ENCODE measurements at places on chromosomes 12 and 14.

DNA sequence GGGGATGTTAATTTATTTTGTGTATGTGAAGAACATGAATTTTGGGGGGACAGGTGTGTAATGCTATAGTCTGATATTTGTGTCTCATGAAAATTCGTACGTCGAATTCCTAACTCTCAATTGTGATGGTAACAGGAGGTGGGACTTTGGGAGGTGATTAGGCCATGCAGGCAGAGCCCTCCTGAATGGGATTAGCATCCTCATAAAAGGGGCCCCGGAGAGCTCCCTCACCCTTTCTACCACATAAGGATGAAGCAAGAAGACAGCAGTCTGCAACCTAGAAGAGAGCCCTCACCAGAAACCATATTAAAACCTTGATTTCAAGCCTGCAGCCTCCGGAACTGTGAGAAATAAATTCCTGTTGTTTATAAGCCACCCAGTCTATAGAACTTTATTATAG is 165.4 kb downstream of the MDGA2 start:
- no peak for DNase-seq

- DNase-seq = no peak
Measured at GRCh38 chr12:68768431-68768939, 22.5 kb downstream of the SLC35E3 start.

GRCh38 chr12:47237751-47238211 is 158.0 kb upstream of the AMIGO2 start:
- peak; percentile 5 for DNase-seq

- no peak for DNase-seq
Measured at GRCh38 chr12:84702001-84702400, 210.6 kb downstream of the SLC6A15 start.

DNA sequence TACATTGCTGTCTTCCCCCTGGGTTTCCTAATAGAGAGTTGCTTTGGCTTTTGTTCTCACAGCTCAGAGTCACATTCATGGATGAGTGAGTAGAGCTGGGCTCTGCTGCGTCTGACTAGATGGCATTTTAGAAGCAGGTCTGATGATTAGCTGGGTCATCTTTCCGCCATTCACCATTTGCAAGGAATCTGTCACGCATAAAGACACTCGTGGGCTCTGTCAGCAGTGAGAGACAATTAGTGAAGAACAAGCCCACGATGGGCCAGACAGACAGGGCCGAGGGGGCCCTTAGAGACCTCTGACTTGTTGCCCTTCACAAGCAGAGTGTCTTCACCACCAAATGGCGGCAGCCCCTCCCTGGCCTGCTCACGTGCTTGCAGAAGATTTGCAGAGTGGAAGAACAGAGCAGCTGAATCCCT is 175.0 kb downstream of the CRADD start:
- no peak for DNase-seq

DNA sequence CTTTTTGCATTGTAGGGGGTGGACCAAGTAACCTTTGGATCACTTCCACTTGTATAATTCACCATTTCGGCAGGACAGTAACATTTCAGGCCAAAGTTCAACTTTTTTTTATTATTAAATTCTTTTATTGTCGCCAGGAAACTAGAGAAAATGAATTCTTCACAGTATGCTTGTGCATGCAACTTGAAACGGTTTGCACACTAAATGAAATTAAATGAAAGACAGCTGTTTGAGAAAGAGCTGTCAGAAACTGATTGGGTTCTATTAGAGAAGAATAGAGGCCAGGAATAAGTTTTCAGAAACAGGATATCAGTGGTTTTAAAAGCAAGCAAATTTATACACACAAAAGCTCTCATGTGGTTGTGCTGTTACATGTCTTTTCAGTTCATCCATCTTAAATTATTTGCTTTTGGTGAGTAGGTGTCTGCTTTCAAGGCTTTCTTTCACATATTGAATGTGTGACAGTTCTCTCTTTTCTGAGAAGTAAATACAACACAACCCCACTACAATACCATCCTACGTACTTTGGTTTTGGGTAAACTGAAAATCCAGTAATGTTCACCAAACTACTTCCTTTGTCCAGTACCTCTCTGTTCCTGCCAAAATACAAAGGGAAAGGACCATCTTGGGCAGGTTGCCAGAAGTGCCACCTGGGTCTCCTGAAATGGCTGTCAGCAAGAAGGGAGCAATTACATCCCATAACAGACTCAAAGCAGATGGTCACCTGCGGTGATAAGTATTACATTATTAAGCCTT is 291.7 kb downstream of the RAD51B start:
- no peak for DNase-seq

- DNase-seq = peak; percentile 1
Measured at GRCh38 chr12:70722584-70723343, 85.5 kb upstream of the PTPRB start.

DNA sequence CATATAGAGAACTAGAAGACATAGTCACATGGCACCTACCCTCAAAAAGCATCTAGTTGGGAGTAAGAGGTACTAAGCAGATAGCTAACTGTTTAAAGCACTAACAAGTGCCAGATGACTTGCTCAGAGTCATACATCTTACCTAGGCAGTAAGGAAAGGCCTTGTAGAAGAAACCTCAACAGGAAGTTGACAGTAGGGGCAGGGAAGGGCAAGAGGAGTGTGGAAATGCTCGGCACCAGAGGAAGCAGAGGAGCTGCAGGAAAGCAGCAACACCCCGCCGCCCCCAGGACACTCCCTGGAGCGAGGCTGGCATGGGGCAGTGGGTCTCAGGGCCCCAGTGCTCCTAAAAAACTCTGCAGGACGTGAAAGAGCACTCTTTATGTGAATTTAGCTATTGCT is 92.9 kb downstream of the PPP2R5C start:
- no peak for DNase-seq

- DNase-seq = no peak
Measured at GRCh38 chr14:99961826-99962518, 103.2 kb upstream of the EVL start.

DNA sequence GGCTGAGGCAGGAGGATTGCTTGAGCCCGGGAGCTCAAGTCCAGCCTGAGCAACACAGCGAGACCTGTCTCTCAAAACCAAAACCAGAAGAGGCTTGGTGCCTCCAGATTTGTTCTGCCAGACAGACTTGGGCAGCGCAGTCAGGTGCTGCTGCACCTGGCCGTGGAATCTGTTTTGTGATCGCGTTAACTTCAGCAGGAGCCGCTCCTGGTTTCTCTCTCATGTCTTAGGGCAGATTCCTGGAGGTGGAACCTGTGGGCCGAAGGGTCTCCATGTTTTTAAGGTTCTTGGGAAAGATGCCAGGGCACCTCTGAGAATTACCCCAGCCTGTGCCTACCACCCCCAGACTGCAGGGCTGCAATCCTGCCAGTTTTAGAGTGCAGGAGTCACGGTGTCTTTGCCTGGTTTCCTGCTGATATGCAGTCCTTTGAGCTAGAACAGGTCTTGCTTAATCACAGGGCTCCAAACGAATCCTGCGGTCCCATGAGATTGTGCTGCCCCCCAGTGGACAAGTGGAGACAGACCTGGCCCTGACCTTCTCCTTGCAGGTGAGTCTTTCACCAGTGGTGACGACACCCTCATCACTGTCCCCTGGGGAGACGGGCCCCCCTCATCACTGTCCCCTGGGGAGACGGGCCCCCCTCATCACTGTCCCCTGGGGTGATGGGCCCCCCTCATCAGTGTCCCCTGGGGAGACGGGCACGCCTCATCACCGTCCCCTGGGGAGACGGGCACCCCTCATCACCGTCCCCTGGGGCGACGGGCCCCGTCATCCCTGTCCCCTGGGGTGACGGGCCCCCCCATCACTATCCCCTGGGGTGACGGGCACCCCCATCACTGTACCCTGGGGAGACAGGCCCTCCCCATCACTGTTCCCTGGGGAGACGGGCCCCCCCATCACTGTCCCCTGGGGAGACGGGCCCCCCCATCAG is 37.6 kb downstream of the PACS2 start:
- DNase-seq = peak; percentile 74

DNA sequence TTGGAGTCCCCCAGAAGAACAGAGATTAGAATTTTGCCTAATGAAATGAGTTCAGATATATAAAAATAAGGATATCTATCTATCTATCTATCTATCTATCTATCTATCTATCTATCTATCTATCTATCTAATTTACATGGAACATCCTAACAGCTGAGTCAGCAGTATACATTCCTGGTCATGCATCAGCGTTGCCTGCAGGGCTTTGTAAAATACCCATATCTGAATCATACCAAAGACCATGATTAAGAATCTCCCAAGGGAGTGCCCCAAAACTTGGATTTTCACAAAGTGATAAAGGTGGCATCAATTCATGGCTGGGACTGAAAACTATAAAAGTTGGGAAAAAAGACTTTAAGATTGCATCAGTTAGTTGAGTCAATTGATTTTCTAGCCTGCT is 32.7 kb upstream of the SYT10 start:
- no peak for DNase-seq

DNA sequence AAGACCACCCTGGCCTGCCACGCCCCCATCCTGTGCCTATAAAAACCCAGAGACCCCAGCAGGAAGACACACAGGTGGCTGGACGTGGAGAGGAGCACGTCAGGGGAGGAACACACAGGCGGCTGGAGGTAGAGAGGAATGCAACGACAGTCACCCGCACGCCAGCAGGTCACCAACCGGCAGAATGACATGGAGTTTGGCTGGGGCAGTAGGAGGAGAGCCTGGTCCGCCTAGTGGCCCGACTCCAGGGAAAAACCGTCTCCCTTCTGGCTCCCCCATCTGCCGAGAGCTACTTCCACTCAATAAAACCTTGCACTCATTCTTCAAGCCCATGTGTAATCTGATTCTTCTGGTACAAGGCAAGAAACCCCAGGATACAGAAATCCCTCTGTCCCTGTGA is 62.7 kb upstream of the KCNH3 start:
- no peak for DNase-seq

DNA sequence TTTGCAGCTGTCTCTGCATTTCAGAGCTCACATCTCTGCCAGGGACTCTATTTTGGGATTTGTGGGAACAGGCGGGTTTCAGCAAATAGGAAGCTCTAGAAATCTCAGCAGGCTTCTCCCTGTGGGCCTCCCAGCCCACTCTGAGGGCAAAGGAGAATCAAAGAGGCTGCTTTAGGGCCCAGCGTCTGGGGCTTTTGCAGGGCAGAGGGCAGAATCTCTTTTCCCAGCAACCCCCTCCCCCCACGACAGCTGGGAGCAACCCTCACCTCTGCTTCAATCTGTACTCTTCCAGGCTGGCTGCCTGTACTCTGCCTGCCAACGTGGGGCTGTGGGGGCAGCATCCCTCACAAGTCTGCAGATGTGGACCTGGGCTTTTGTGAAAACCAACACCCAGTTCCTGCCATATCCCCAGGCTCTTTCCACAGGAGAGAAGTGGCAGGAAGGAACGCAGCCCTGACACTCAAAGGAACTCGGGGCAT is 529.6 kb upstream of the TBX3 start:
- DNase-seq = no peak

GRCh38 chr12:31479516-31480210 is 111.3 kb downstream of the DENND5B start:
- no peak for DNase-seq

DNA sequence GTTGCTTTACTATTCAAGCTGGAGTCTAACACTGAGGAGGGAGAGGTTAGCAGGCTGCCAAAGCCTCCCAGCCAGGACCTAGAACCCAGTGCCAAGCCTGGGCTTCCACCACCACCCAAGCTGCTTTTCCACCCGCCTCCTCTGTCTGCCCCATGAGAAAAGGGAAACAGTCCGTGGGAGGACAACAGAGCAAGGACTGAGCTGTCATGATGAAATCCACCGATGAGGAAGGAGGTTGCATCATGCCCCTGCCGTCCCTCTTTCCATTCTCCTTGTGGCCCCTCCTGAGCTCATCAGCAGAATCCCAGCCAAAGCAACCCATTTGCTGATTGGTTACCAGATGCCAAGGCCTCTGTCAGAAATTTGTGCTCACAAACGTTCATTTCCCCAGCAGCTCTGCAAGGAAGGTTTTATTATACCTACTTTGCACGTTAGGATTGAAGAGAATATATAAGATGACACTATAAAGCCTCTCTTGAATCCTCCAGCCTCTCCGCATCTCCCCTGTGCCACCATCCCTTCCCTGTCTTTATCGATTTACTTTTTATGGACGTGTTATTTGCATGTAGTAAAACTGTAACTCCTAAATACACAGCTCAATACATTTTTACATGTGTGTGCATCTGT is 6.3 kb upstream of the SERPINA1 start:
- no peak for DNase-seq

- DNase-seq = no peak
Measured at GRCh38 chr14:86915406-86915805, 1077.6 kb downstream of the GALC start.

- no peak for DNase-seq
Measured at GRCh38 chr14:73780391-73780790, 66.2 kb upstream of the PNMA1 start.

- no peak for DNase-seq
Measured at GRCh38 chr12:109779382-109779781, 53.8 kb downstream of the TRPV4 start.

GRCh38 chr12:70040141-70040540 is 203.1 kb upstream of the CNOT2 start:
- no peak for DNase-seq

GRCh38 chr14:73768107-73768506 is 53.9 kb upstream of the PNMA1 start:
- no peak for DNase-seq

DNA sequence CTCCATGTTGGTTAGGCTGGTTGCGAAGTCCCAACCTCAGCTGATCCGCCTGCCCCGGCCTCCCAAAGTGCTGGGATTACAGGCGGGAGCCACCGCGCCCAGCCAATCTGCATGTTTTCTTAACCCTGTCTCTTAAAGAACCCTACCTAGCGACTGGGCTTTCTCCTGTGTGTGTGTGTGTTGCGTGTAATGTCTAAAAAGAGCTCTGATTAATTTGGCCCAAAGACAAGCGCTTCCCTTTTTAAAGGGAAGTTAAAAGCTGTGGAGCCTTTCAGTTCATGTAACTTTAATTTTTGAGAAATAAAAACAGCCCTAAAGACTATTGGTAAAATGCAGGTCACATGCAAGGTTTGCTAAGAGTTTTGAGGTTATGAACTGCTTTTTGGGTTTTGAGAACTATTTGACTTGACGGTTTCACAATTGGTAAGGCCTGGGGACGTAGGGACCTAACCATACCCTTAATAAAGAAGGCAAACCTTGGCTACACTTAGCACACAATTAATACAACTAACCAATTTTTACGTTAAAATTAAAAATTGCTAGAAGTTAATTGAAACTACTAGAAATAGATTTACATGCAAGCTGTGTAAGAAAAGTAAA is 103.2 kb downstream of the KCNMB4 start:
- no peak for DNase-seq

GRCh38 chr12:27502021-27502435 is 22.0 kb upstream of the PPFIBP1 start:
- DNase-seq = no peak

DNA sequence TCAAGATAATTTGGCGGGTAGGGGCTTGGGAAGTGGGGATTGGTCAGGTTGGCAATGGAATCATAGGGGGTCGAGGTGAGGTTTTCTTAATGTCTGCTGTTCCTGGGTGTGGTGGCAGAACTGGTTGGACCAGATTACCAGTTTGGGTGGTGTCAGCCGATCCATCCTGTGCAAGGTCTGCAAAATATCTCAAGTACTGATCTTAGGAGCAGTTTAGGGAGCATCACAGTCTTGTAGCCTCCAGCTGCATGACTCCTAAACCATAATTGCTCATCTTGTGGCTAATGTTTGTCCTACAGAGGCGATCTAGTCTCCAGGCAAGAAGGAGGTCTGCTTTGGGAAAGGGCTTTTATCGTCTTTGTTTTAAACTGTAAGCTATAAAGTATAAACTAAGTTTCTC is 868.4 kb downstream of the DIO2 start:
- no peak for DNase-seq

GRCh38 chr14:105354541-105354940 is 40.0 kb downstream of the PACS2 start:
- no peak for DNase-seq

GRCh38 chr12:14148489-14149270 is 167.3 kb upstream of the GRIN2B start:
- no peak for DNase-seq

GRCh38 chr12:122501489-122501989 is 807 bp upstream of the ZCCHC8 start:
- DNase-seq = no peak

All from HCEC 1CT (cell line).